ENCODE measurements at places on chromosomes 16 and 17.
A peak's percentile ranks its signal among the peaks of the same experiment; 100 is the strongest.

- DNase-seq = no peak
Measured at GRCh38 chr17:76398523-76399174, 14.2 kb downstream of the SPHK1 start.

GRCh38 chr16:73753931-73754330 is 542.7 kb upstream of the PSMD7 start:
- no peak for DNase-seq

GRCh38 chr17:79537061-79537460 is 73.8 kb downstream of the RBFOX3 start:
- no peak for DNase-seq

GRCh38 chr17:45783593-45784292 is 377 bp upstream of the CRHR1 start:
- DNase-seq = peak; percentile 79

- DNase-seq = no peak
Measured at GRCh38 chr17:61570118-61570517, 20.9 kb downstream of the NACA2 start.

DNA sequence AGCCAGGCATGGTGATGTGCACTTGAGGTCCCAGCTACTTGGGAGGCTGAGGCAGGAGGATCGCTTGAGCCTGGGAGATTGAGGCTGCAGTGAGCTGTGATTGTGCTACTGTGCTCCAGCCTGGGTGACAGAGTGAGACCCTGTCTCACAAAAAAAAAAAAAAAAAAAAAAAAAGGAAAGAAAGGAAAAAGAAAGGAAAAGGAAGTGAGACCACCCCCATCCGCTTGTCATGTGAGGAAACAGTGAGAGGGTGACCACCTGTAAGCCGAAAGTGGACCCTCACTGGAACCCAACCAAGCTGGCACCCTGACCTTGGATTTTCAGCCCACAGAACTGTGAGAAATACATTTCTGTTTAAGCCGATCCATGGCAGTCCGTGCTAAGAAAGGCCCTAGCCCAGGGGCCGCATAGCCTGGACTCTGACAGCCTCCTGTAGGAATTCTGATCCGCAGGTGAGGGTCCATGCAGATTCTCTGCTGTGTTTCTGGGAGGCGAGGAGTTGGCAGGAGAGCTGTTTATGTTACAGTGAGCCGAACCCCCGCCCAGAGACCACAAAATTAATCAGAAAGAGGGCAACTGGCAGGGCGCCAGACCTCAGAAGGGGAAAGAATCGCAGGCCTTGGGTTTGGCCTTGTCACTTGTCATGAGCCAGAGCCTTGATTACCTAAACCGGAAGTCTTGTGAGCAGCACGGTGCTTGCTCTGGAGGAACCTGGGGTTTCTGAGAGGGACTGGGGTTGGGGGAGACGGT is 945 bp downstream of the SGSH start:
- DNase-seq = no peak

DNA sequence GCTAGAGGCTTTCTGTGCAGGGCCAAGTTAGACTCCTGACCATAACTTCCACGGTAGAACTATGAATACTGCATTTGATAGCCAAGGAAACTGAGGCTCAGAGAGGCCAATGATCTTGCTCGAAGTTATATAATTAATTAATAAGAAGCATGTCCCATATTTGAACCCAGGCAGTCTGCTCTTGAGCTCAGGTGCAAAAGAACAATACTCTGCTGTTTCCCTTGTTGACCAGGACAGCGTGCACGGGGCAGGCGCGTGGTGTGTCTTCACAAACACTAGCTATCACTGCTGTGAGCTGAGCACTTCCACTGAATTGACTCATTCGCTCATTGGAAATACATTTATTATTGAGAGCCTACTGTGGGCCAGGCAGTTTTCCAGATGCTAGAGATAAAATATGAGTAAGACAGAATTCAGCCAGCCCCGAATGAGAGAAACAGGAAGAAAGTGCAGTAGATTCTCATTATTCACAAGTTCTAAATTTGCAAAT is 1.6 kb downstream of the CHD9 start:
- DNase-seq = no peak

DNA sequence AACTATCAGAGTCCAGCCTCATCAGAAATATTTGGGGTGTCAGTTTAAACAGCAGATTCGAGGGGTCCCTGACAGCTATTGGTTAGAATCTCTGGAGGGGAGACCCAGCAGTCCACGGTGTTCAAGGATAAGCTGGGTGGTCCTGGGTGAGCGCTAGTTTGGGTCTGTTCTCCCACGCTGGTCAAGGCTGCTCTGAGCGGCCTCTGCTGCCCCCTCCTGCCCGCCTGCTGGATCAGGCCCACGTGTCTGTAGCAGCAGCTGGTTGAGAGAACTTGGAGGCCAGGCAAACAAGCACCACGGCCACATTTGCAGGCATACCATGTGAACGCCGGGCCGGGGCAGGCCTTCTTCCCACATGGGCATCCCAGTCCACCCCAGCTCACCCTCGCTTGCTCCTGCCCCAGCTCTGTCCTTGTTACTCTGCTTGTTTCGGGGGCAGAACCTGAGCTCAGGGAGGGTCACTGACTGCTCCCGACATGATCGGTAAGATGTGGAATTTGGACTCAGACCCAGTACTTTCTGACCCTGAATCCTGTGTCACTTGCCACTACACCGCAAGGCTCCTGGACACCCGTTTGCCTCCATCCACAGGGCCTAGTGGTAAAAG is 7.4 kb downstream of the FOXF1 start:
- peak; percentile 90 for DNase-seq

GRCh38 chr16:75319513-75320411 is 68.3 kb upstream of the BCAR1 start:
- DNase-seq = no peak

GRCh38 chr16:24013864-24014645 is 178.3 kb downstream of the PRKCB start:
- no peak for DNase-seq

DNA sequence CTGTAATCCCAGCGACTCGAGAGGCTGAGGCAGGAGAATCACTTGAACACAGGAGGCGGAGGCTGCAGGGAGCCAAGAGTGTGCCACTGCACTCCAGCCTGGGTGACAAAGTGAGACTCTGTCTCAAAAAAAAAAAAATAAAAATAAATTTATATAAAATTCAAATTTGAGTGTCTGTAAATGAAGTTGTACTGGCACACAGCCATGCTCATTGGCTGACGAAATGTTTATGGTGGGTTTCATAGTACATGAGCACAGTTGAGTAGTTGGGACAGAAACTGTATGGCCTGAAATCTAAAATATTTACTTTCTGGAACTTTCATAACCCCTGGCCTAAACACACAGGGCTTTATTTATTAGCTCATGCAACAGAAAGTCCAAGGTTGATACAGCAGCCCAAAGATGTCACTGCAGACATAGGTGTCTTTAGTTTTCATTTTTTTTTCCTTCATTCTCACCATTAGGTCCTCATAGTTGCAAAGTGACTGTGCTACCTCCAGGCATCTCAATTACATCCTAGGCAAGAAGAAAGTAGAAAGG is 355.3 kb downstream of the SLC39A11 start:
- DNase-seq = no peak

DNA sequence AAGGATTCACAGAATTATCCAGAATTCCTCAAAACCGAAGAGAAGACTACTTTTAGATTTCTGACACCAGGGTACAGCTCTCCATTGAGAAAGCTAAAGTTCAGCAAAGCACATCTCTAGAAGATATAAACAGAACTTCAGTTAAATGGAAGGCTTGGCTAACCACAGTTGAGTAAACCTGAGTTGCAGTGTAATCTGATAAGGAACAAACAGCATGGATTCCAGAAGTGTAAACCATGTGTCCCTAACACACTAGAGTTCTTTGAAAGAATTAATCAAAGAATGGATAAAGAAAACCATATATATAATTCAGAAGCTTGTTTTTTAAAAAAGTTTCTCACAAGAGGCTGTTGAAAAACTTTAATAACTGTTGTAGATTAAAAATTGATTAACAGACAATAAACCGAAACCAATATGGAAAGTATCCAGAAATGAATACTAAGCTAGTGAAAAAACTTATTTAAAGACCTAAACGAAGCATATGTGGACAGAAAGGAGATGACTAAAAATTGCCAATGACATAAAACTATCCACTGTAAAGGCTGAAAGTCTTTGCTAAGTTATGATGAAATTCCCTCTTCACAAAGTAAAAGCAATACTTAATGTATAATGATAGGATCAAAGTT is 4.3 kb downstream of the RNF43 start:
- no peak for DNase-seq

DNA sequence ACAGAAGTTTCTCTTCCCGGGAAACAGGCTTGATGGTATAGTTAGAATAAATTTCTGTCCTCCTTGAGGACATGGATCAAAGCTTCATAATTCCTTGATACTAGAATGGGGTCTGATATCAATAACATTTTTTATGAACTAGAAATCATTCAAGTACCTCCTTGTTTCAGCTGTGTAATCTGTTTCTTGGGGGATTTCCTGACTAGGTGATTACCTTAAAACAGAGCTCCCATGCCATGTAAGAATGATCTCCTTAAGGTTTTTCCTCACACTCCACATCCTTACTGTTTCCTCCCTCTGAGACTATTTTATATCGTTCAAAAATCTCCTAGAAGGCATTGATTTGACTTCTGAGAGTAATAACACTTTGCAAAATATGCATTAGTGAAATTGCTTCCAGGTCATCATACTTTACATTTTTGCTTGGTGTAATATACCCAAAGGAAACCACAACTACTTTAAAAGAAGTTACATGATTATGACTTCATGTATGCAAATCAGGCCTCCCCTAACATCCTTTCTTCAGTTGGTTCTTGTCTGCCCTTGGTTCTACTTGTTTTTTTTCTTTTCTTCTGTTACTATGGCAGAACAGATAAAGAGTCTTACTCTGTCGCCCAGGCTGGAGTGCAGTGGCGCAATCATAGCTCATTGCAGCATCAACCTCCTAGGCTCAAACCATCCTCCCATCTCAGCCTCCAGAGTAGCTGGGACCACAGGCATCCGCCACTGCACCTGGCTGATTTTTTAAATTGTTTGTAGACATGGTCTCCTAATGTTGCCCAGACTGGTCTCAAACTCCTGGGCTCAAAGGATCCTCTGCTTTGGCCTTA is 388.8 kb downstream of the ZFHX3 start:
- no peak for DNase-seq

DNA sequence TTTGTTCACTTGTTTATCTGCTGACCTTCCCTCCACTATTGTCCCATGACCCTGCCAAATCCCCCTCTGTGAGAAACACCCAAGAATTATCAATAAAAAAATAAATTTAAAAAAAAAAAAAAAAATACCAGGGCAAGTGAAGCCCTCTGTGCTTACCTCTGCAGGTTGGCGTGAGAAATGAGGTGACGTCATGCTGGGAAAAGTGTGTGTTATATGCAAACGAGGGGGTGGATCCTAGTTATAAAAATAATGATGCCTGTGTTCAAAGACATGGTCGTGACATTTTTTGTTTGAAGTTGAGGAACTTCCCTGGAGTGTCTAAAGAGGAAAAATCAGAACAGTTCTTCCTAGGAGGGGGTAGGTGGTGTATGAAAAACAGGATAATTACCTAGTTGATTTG is 20.2 kb downstream of the TMC7 start:
- no peak for DNase-seq

GRCh38 chr16:15775663-15776304 is 81.0 kb downstream of the MYH11 start:
- no peak for DNase-seq

GRCh38 chr16:68920349-68920748 is 77.0 kb downstream of the TANGO6 start:
- no peak for DNase-seq

GRCh38 chr16:66423177-66423576 is 3.9 kb upstream of the BEAN1 start:
- DNase-seq = peak; percentile 14

- no peak for DNase-seq
Measured at GRCh38 chr16:23403547-23403946, 49.4 kb downstream of the COG7 start.

- no peak for DNase-seq
Measured at GRCh38 chr17:11997972-11998233, 628 bp upstream of the ZNF18 start.

- DNase-seq = no peak
Measured at GRCh38 chr17:39777534-39778365, 40.0 kb downstream of the GRB7 start.

DNA sequence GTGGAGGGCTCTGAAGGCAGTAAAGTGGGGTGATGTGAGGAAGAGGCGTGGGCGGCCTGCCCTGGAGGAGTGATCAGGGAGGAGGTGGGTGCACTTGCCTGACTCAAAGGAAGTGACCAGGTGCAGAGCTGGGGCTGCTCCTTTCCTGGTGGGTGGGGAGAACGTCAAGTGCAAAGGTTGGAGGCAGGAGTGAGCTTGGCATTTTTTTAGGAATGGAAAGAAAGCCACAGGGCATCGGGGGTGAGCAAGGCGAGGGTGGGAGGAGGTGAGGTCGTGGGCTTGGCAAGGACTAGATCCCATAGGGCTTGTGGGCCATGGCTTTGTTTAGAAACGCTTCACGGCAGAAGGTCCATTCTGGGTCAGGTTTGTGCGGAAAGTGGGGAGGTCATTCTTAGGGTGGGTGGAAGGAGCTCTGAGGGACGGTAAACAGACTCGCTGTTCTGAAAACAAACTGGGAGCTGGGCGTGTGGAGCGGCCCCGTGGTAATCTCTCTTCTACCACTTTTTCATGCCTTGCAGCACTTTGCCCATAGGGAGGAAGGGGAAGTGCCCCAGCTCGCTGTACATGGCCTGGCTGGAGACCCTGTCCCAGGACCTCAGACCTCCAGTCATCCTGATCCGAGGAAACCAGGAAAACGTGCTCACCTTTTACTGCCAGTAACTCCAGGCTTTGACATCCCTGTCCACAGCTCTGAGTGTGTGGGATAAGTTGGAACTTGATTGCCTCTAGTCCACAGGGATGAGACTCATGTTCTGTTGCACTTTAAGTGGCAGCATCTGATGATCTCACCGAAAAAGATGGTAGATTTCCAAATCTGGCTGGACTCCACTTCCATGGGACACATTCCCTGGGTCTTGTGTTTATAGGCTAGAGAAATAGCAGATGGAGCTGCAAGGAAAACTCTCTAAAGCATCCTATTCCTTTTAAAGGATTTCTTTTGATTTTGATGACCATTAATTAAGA is 18.9 kb upstream of the HERPUD1 start:
- no peak for DNase-seq

DNA sequence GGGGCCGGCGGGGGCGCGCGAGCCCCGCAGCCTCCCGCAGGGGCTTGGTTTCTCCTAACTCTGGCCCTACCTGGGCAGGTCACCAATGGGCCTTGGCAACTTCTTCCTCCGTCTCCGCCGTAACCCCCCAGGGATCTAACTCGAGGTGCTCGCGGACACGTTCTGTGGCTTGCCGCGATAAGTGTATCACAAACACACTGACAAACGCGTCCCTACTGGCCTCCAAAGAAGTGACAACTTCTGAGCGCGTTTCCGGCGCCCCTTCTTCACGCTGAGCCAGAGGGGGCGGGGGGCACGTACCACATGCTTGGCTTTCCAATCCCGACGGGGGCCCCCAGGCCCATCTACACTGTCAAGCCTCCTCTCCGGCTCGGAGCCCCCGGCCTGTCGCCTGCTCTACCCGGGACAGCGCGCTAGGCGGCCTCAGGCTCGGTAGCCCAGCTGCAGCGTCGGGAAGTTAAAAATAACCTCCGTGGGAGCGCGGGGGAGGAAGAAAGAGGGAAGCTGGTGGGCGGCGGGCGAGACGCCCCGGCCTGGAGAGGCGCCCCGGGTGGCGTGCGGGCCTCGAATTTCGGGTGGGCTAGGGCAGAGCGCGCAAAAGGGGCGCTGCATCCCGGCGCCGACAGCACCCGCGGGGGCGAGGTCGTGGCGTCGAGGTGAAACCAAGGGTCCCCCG is 725 bp upstream of the SPHK1 start:
- DNase-seq = peak; percentile 86

Data from islet precursor cell (in vitro differentiated cells).